NCI-H1417 (cell line): ENCODE measurements at places on chromosomes 1 and 21.
A peak's percentile ranks its signal among the peaks of the same experiment; 100 is the strongest.

- DNase-seq, result no peak
Observed at GRCh38 chr1:244381878-244382565, 69.7 kb downstream of the ADSS2 start.

DNA sequence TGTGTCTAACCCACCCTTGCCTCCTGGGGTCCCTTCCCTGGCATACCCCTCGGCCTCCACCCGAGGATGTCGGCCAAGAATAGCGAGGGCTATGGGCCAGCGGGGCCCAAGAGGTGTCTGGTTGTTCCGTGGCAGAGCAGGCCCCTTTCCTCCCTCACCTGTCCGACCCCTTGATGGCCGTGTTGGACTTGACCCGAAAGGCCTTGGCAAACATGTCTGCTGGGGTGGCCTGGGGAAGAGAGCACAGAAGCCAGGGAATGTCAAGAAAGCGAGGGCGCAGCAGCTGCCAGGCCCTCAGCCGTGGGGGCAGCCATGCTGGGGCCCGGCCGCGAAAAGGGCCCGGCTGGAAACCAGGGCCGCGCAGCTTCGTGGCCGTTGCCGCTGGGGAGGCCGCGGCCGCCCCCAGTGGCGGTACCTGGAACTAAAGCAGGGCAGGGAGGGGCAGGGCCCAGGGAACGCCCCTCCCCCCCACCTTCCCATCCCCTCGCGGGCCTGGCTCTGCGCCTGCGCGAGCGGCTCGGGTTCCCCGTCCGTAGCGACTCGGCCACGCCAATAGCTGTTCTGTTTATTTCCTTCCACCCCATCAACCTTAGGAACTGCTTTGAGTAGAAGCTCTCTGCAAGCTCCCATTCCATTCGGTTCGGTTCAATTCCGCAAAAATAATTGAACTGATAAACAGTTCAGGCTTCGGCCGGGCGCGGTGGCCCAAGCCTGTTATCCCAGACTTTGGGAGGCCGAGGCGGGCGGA is at the start of gene EIF2D:
Gene EIF2D, minus strand, starts transcription at position 337 of the 748 bp plus-strand sequence. Its CDS starts 123 bp downstream, at position 214.
- DNase-seq, result peak; percentile 96

DNA sequence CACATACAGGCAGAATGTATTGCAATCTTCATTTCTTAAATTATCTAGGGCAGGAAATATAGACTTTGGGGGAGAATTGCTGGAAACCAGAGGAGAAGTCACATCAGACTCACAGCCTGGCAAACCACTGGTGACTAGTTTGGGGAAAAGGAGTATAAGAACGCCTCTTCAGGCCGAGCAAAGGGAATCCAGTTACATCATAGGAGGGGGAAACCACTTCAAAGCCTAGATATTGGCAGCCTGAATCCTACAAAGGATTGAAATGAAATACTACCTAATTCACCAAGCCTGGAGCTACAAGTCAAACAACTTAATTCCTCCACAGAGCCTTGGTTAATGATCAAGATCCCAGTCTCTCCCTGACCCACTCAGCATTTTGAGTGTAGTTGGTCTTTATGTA is 121.7 kb downstream of the SLC30A10 start:
- DNase-seq, result no peak

GRCh38 chr1:6775261-6776043 is 9.8 kb upstream of the CAMTA1 start:
- no peak for DNase-seq

- no peak for DNase-seq
Observed at GRCh38 chr1:107810291-107810951, 154.6 kb downstream of the VAV3 start.
